NCI-H2227 treated with DMSO at 0.1 percent for 48 hours (cell line): ENCODE measurements at places on chromosomes 2 and 18.

- no peak for DNase-seq
Measured at GRCh38 chr2:100812573-100812972, 7.4 kb upstream of the NPAS2 start.

- DNase-seq: no peak
Measured at GRCh38 chr18:79789901-79790890, 7.5 kb upstream of the KCNG2 start.

DNA sequence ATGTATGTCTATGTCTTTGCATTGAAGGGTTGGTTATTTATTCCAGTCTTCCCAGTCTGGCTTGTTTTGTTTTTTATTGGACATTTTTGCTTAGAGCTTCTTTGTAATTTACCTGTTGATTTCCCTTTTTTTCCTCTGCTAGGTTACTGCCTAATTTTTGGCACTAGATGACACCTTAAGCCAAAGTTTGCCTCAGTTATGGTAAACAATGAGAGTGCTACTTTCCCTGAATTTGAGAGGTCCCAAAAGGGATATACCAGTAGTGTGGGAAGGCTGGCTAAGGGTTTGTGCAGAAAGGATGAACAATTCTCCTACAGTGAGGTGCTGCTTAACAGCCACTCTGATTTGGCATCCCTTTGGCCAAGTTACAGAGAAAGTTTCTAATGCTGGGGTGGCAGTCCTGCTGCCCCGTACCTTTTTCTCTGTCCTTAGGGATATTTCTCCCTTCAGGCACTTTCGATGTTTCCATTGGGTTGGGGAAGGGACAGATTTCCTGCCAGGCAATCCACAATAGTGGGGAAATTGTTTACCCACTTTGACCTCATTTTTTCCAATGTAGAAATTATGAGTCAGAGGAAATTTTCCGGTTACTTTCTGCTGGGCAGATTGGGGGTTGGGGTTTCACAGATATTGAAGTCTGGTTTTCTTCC, 354.9 kb downstream of the PTPRM start:
- DNase-seq: no peak

DNA sequence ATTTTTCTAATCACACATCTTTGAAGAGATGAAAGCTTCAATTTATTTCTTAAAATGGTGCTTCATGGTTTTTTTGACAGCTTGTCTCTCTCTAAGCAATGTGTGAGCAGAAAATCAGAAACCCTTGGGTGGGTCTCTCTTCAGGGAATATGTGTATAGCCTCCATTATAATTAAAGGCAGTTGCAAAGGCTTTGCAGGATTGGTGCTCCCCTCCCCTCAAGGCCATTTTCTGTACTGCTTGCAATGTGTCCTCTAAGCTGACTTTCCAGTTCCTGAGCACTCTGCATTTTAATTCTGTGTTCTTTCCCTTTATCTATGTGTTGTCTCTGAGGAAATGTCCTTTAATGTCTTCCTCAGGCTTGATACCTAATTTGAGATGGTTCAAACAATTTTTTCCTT, 172.6 kb downstream of the DPP4 start:
- DNase-seq: peak; percentile 67

- no peak for DNase-seq
Measured at GRCh38 chr18:12911929-12912703, 28.1 kb upstream of the PTPN2 start.
